IMR-90 (cell line): ENCODE measurements at places on chromosomes 13 and 19. TPM values are rescaled to one million over a fixed set of nuclear protein-coding genes. Genes with fewer than 3 reads are reported as not detected.

The TJP3 gene
- not detected in 2 replicates for total RNA-seq

The FCER2 gene
- not detected in 2 replicates for total RNA-seq

The TSSK6 gene
- total RNA-seq: 0.56 and 1.3 TPM in 2 replicates

The CCDC169 gene
- total RNA-seq: 0.54 and 0.83 TPM in 2 replicates

The KISS1R gene
- not detected in 2 replicates for total RNA-seq

The MIDN gene
- 2.2 and 2.5 TPM in 2 replicates for total RNA-seq

The FGF22 gene
- total RNA-seq: not detected in 2 replicates

The LIG1 gene
- total RNA-seq: 24.9 and 30.8 TPM in 2 replicates

The CYP2F1 gene
- not detected in 2 replicates for total RNA-seq

The CABP5 gene
- not detected in 2 replicates for total RNA-seq

The VN1R4 gene
- not detected in 2 replicates for total RNA-seq

The CYP4F12 gene
- not detected in 2 replicates for total RNA-seq

The JAK3 gene
- 0.28 and 0.36 TPM in 2 replicates for total RNA-seq

The ADGRE1 gene
- total RNA-seq: not detected in 2 replicates

The CEACAM4 gene
- not detected in 2 replicates for total RNA-seq

The NLRP11 gene
- not detected in 2 replicates for total RNA-seq

The GJA3 gene
- 2.7 and 3.6 TPM in 2 replicates for total RNA-seq

The KRTDAP gene
- total RNA-seq: not detected in 2 replicates

The NFIX gene
- total RNA-seq: 10.0 and 10.2 TPM in 2 replicates
